ENCODE measurements at places on chromosomes 5 and 9.

DNA sequence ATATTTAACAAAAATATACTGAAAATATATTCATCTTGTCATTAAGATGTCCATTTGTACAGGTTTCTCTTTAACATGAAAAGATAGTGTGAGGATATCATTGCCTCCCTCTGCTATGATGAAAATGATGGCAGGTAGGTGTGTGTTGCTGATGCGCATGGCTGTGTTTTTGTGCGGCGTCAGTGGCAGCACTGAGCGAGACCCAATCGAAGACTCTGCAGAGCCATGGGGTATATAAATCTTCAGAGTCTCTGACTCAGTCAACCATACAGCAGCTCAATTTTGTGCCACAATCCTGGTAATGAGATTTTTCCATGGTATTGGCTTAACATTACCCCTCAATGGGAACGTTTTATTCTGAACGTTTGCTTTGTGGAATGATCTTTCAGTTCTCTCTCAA, 153.5 kb upstream of the IQGAP2 start:
- no peak for DNase-seq

- DNase-seq = no peak
Measured at GRCh38 chr5:130994496-130995253, 170.4 kb downstream of the HINT1 start.

DNA sequence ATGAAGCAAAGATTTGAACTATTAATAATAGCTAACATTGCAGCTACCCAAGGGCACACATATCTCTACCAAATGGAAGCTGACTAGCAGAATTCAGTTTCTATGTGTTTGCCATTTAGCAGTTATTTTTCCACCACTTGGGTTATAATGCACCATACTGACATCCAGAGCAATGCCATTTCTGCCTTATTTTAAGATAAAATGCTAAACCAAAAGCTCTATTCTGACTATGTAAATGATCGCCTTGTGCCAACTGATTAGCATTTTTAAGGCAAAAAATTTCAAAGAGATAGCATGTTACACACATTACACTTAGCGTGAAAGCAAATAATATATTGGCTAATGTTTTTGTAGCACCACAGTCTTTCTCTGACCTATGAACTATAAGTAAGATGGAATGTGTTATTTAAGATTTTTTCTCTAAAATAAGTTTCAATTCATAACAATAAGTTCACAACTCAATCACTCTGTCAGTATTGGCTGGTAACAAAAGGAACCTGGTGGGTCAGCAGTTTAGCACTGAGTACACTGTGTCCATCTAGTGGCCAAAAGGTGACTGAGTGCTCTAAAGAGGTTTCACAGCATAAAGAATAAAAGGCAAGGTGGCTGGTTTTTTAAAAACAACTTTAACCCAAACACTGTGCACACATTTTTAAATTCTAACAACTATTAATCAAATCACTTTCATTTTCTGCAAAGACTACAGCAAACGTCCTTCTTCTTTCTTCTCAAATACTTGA, 443.5 kb downstream of the PDE4D start:
- no peak for DNase-seq

GRCh38 chr9:91661451-91661850, 237.8 kb upstream of the NFIL3 start:
- DNase-seq = no peak

GRCh38 chr9:116172216-116172615, 18.6 kb downstream of the PAPPA start:
- no peak for DNase-seq

All from thoracic aorta (tissue), 2 donors.